Activated naive CD8-positive, alpha-beta T cell treated with anti-CD3 and anti-CD28 coated beads, Interleukin-2, amount 50 U/mL, for 16 hours (primary cell): ENCODE measurements at places on chromosomes 12 and 14.

- no peak for DNase-seq
Measured at GRCh38 chr12:3753544-3754284, 805 bp upstream of the CRACR2A start.

DNA sequence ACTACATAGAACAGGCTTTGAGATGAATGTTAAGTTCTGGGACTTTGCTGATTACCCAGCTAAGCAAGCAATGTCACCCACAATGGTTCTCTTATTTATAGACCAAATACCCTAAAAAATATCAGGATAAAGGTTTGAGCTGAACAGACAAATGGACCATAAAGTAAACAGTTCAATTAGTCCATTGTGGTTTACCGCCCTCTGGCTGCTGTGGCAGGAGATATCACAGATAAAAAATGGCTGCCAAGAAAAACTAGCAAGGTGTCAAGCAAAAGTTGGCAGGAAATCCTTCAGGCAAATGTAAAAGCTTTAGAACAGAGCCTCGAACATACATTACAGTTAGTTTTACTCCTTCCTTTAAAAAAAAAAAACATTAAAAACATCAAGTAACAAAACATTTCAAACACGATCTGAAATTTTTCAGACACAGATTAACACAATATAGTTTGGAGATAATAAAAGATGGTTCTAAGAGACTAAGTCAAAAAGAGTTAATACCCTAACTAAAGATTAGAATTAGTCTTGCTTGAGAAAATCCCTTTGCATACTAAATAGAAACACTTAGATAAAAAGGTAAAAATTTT lies 41.3 kb downstream of the MED13L start:
- no peak for DNase-seq

GRCh38 chr12:47039079-47039478 lies 40.3 kb upstream of the PCED1B start:
- no peak for DNase-seq

DNA sequence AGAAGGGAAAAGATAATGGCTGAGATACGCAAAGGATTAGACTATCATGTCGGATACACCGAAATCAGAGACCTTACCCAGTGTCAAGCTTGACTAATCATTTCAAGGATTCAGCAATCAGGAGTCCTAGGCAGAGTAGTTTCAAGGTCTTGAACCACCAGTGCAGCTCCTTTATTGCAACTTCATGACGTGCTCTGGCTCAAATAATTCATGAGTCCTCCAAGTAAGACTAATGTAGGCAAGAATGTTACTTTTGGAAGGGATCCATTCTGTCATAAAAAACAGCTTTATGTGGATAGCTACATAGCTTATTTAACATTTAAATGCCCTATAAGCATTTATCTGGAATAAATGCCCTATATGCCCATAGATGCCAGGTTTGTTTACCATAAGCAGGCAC lies 123.2 kb downstream of the LMO3 start:
- no peak for DNase-seq

GRCh38 chr12:122395319-122395718 lies 27.1 kb downstream of the CLIP1 start:
- no peak for DNase-seq

GRCh38 chr12:40325349-40325960 lies 100.7 kb downstream of the LRRK2 start:
- DNase-seq: no peak

DNA sequence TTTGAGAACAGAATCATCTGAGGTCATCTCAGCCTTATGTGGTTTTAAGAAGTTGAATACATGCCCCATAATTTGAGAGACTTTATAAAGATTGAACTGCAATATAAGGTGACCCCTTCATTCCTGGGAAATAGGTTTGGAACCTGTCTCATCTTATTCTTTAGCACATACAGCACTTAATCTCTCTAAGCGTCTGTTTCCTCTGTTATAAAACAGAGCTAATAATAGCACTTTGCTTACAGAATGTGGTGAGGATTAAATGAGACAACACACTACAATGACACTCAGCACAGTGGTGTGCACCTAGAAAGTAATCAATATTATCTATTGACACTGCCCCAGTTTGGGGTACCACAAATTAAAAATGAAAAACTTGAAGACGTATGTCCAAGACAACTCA lies 102.1 kb downstream of the DUSP6 start:
- no peak for DNase-seq

GRCh38 chr12:62578726-62579125 lies 112.1 kb downstream of the MON2 start:
- no peak for DNase-seq

- no peak for DNase-seq
Measured at GRCh38 chr14:81172881-81173280, 47.9 kb downstream of the GTF2A1 start.

- no peak for DNase-seq
Measured at GRCh38 chr12:45988264-45988663, 2.1 kb downstream of the SCAF11 start.
